ENCODE measurements at places on chromosomes 3 and 15. TPM values are rescaled to one million over a fixed set of nuclear protein-coding genes. Genes with fewer than 3 reads are reported as not detected.

POMGNT2 gene
- 8.3 TPM for total RNA-seq

GRCh38 chr15:69609176-69609575, 156.6 kb downstream of the RPLP1 start:
- H3K36me3 ChIP-seq: no peaks in the 10 kb centered on the region
- no peak overlapping the region for H3K27ac ChIP-seq
- H3K27me3 ChIP-seq: peaks cover 15% of the 10 kb centered on the region
- DNase-seq: no peak
- peaks cover 14% of the 10 kb centered on the region for H3K4me1 ChIP-seq

OR5K3 gene
- total RNA-seq: not detected

ZDHHC19 gene
- total RNA-seq: not detected

DNA sequence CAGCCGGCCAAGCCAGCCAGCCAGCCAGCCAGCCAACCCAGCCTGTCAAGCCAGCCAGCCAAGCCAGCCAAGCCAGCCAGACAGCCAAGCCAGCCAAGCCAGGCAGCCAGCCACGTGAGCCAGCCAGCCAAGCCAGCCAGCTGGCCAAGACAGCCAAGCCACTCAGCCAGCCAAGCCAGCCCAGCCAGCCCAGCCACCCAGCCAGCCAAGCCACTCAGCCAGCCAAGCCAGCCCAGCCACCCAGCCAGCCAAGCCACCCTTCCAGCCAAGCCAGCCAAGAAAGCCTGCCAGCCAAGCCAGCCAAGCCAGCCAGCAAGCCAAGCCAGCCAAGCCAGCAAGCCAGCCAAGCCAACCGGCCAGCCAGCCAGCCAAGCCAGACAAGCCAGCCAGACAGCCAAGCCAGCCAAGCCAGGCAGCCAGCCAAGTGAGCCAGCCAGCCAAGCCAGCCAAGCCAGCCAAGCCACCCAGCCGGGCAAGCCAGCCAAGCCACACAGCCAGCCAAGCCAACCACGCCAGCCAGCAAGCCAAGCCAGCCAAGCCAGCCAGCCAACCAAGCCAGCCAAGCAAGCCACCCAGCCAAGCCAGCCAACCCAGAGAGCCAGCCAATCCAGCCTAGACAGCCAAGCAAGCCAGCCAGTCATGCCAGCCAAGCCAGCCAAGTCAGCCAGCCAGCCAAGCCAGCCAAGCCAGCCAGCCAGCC, 199.5 kb downstream of the GOLGA6L6 start:
- H3K27ac ChIP-seq: no peak overlapping the region
- DNase-seq: no peak
- no peak overlapping the region for H3K4me3 ChIP-seq
- no peaks in the 10 kb centered on the region for H3K4me1 ChIP-seq

DNA sequence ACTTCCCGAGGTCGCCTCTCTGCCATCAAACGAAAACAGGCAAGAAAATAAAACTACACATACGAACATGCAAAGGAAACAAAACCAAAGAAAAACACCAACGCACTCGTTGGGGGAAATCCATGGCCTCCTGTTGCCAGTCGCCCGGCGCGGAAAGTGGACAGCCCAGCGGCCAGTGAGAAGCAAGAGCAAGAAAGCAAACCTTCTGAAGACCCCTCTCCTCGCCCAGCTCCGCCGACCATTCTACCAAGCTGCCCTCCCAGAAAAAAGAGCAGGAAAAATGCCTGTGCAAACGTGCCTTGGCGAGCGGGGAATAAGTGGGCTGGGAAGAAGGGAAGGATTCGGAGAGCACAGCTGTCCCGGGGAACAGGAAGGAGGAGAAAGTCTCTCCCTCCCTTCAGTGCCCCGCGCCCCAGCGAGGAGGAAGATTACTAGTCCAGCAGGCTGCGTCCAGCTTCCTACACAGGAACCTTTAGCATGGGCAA, 802 bp upstream of the NECTIN3 start:
- peaks cover 2% of the 10 kb centered on the region for H3K36me3 ChIP-seq
- peak overlapping the region; percentile 90 for H3K27ac ChIP-seq
